ENCODE measurements at places on chromosomes 12 and 14.
A peak's percentile ranks its signal among the peaks of the same experiment; 100 is the strongest.

GRCh38 chr12:132713123-132713522 lies 2.5 kb downstream of the PGAM5 start:
- DNase-seq, result no peak

- DNase-seq, result no peak
Observed at GRCh38 chr14:66395300-66395699, 90.9 kb upstream of the CCDC196 start.

DNA sequence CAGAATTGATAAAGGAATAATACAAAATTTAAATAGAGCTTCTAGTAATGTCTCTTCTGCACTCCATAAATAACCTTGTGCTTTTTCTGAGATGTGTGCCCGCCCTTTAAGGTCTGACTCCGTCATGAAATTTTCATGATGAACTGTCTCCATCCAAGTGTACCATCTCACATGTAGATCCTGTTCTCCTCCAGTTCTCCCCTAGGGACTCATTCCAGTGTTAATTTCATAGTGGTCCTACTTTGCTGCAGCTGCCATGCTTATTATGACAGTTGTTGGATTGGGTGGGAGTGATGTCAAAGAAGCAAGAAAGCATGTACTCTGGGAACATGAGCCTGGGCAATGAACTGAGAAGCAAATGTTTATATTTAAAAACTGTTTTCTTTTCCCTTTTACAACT lies 442.5 kb upstream of the PDE3A start:
- DNase-seq, result no peak

- no peak for DNase-seq
Observed at GRCh38 chr14:22383515-22384166, 205.4 kb downstream of the DAD1 start.

DNA sequence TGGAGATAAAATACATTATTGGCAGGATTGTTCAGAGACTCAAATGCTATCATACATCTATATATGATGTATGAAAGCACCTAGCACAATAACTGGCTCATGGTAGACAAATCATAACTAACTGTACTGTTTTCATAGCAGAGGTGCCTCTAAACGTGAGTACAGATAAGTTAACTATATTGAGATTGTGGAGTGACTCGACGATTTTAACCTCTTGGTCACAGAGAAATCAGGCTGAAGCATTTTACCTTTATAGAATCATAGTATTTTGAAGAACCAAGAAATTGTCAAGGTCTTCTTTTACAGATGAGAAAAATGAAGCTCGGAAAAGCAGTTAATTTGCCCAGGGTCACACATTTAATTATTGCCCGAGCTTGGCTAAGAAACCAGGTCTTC lies 666 bp upstream of the DERA start:
- DNase-seq, result no peak

DNA sequence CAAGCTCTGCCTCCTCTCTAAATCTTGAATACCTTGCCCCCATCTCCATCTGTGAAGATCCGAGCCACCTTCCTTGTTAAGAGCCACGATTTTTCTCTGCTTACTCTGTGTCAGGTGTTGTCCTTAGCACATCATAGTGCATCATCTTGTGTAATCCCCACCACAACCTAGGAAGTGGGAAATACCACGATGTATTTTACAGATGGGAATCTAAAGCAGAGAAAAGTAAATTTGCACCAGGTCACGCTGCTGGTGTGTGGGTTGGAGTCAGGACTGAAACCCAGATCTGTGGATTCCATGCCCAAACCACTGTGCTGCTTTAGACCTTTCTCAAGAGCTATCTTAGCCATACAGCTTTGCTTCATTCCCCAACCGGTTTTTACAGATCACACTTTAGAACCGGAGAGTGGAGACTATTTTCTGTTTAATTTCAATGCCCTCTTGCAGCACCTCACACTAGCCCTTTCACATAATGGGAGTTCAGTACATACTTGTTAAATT lies 94.6 kb downstream of the PPM1A start:
- no peak for DNase-seq

DNA sequence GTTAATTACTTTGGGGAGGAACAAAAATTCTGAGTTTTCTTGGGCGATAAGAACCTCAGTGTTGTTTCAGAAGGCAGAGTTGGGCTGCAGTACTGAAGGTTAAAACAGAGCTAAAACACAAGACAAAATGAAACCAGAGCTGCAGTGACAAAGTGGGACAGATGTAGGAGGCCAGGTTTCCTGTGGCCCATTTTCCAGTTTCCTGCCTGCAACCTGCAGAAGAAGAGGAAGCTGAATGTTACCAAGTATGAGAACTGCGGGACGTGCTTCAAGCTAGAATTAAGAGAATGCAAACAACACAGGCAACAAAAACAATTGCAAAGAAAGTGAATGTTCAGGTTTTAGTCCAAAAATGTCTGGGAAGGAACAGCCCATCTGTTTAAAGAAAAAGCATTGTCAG lies 17.8 kb downstream of the ELK3 start:
- DNase-seq, result no peak

DNA sequence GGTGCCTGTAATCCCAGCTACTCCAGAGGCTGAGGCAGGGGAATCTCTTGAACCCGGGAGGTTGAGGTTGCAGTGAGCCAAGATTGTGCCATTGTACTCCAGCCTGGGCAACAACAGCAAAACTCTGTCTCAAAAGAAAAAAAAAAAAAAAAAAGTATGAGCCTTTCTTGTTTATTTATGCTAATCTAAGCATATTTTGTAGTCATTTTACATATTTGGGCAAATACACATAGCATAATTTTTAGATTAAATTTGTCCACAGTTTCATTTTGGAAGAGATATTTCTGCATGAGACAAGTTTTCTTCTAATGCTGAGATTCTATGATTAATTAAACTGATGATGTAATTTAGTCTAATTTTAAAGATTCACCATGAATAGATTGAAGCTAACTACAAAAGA lies 494.4 kb downstream of the TMTC2 start:
- no peak for DNase-seq

DNA sequence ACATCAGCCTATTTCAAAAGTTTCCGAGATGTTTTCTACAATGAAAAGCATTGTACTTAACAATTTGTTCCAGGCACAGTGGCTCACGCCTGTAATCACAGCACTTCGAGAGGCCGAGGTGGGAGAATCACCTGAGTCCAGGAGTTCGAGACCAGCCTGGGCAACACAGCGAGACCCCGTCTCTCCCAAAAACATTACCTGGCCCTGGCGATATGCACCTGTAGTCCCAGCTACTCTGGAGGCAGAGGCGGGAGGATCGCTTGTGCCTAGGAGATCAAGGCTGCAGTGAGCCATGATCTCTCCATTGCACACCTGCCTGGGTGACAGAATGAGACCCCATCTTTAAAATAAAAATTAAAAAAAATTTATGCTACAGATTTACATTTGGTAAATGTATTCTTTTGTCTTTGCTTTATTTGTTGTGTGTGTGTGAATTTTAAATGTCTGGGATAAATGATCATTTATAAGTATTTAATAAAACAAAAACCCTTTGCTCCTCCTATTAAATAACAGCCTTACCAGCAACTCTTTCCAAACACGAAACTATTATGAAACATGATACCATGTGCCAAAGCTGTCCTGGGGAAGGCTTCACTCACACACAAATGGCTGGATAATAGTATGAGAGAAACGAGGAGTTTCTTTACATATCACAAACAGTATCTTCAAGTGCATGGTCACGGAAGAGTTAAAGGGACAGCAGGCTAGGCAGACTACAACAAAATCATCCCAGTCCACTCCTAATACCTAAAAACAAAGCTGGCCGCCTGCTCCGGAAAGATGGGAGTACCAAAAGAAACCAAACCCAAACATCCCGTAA lies 1.1 kb downstream of the ATXN3 start:
- DNase-seq, result no peak

GRCh38 chr14:61663312-61663979 lies 31.9 kb upstream of the HIF1A start:
- no peak for DNase-seq

- no peak for DNase-seq
Observed at GRCh38 chr12:14946162-14946561, 7.8 kb upstream of the ERP27 start.

DNA sequence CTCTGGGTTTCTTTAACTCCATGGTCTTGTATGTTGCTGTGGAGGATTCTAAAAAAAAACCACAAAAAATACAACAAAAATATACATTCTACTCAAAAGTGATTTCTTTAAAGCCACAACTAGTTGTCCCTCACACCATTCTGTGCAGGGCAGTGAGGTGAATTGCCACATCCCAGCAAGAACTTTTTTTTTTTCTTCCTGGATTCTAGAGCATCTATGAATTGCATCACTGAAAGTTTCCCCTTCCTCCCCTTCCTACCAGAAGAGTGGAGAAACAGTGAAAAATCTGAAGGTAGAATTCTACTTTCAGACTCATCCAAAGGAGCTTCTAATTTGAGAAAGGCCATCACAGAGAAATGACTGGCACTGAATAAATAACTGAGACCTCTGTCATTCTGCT lies 395.3 kb downstream of the AEBP2 start:
- DNase-seq, result no peak

DNA sequence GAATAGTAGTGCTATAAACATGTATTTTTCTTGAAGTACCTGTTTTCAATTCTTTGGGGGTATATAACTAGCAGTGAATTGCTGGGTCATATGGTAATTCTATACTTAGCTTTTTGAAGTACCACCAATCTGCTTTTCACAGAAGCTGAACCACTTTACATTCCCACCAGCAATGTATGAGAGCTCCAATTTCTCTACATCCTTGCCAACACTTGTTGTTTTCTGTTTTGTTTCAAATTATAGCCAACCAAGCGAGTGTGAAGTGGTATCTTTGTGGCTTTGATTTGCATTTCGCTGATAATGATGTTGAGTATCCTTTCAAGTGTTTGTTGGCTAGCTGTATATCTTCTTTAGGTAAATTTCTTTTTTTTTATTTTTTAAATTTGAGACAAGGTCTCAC lies 95.7 kb downstream of the PAPLN start:
- DNase-seq, result no peak

DNA sequence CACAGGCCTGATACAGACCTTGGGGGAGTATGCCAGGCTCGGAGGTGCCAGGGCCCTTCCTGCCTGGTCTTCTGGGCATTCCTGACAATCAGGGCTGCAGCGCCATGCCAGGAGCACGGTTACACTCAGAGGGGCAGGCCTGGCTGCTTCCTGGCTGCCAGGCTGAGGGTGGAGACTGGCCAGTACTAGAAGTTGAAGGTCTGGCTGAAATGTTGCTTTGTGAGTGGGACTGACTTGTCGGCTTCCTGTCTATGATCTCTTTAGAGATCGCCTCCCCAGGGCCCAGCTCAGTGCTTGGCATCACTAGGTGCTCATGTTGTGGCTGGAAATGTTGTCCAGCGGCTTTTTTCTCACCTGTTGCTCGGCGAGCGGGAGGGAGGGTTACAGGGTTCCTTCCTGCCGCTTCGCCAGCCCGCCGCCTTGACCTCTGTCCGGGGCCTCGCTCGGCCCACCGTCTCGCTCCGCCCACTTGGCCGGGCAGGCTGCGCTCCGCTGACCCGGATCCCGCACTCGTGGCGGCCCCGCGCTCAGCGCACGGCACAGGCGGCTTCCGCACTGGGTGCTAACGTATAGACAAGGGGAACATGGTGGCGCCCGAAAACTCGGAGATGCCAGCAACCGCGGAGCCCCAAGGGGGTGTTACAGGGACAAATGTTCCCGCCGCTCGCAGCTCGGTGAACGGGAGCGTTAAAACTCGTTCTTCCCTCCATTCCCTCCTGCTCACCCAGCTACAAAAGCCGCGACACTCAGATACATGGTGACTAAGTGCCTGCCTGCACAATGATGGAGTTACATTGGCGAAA lies 32.6 kb downstream of the PAPLN start:
- DNase-seq, result peak; percentile 53

- no peak for DNase-seq
Observed at GRCh38 chr12:88308825-88309224, 166.7 kb downstream of the TMTC3 start.

- DNase-seq, result no peak
Observed at GRCh38 chr12:39012870-39013269, 107.5 kb upstream of the CPNE8 start.

DNA sequence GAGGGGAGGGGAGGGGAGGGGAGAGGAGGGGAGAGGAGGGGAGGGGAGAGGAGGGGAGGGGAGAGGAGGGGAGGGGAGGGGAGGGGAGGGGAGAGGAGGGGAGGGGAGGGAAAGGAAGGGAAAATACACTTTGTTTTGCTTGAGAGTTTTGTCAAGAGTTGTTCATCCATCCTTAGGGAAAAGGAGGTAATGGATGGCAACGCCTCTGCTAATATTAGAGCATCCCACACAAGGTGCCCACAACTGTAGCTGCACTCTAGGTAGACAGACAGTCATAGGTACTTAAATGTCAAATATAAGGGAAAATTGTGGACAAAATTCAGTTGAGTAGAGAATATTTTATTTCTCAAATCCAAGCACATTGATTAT lies 2.5 kb upstream of the SSH1 start:
- no peak for DNase-seq

- DNase-seq, result no peak
Observed at GRCh38 chr14:101355284-101355683, 206.0 kb upstream of the DIO3 start.

GRCh38 chr12:6765048-6765633 lies 1.0 kb upstream of the PTMS start:
- peak; percentile 41 for DNase-seq

DNA sequence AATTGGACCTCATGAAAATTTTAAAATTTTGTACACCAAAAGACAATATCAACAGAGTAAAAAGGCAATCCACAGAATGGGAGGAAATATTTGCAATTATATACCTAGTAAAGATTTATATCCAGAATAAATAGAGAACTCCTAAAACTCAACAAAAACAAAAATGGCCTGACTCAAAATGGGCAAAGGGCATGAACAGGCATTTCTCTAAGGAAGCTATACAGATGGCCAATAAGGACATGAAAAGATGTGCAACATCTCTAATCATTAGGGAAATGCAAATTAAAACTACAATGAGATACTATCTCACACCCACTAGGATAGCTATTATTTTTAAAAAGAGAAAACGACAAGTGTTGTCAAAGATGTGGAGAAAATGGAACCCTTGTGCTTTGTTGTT lies 10.9 kb upstream of the APOF start:
- no peak for DNase-seq

- DNase-seq, result no peak
Observed at GRCh38 chr12:25718081-25718731, 165.1 kb upstream of the LMNTD1 start.

DNA sequence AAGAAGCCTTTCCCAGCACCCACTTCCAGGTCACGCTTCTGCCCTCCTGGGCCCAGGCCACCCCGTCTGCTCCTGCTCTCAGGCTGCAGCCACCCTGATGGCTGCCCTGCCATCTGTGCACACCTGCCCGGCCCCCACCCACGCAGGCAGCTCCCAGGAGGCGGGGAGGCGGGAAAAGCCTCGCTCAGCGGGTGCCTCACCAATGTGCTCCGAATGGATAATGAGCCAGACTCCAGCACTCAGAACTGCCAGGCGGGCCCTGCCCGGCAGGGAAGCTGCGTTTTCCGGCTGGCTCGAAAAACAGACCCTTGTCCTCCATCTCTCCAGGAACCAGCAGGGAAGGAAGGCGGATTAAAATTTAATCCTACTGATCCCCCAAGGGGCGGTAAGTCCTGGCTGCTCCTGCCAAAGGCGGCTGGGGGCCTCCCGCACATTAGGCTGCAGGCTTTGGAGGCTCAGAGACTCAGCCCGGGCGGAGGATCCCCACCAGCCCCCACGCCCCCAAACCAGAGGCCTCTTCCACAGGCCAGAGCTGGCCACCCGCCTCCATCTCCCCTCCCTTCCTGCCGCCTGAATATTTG lies 104.0 kb downstream of the NCOR2 start:
- peak; percentile 90 for DNase-seq

- peak; percentile 8 for DNase-seq
Observed at GRCh38 chr12:12503384-12504078, 59.1 kb downstream of the DUSP16 start.

All from neural progenitor cell (in vitro differentiated cells).